ENCODE measurements at places on chromosomes 11 and 22.

- DNase-seq = no peak
Measured at GRCh38 chr11:44904261-44905020, 46.2 kb downstream of the TP53I11 start.

DNA sequence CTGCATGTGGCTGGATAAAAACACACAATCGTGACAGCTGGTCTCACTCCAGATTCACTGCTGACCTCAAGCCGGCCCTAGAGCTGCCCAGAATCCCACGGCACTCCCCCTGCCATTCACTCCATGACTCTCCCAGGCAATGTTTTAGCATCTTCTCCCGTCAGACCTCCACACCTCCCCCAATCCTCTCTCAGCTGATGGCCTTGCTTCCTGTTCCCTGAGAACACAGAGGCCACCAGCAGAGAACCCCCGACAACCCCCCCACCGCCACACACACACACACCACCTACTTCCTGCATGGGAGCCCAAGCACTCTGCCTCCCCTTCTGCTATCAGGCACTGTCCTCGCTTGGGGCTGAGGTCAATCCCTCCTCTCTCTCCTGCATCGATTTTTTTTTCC is 9.3 kb downstream of the TNKS1BP1 start:
- DNase-seq = no peak

- no peak for DNase-seq
Measured at GRCh38 chr11:80816454-80816847, 1375.6 kb upstream of the TENM4 start.

- DNase-seq = peak; percentile 69
Measured at GRCh38 chr11:110349138-110349996, 53.0 kb upstream of the RDX start.

GRCh38 chr11:38476808-38477575 is 1879.0 kb upstream of the RAG2 start:
- no peak for DNase-seq

DNA sequence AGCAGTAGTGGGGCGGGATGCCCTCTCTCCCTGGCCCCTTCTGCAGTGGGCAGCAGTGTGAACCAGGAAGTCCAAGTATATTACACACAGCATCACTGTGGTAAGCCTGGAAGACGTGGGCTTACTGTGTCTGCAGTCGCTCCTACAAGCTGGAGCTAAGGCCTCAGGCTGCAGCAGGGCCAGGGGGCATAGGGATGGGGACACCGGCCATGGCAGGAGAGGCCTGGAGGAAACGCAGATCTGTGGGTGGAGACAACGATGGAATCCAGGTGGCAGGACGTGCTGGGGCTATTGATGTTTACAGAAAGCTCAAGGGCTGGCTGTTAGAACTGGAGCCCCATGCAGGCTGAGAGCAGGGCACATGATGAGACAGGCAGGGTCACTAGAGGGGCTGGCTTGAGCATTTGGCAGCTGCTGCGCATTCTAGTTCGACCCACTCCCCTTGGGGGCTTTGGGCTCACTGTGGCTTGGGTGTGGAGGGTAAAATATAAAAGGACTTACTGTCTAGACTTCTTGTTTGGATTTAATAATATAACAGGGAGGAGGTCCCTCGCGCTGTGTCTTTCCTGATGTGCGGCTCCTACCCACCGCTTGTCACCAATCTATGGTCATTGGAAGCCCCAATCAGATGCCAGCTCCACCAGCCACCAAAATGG is 539.5 kb downstream of the TBC1D22A start:
- no peak for DNase-seq

GRCh38 chr22:35634015-35634414 is 14.2 kb upstream of the APOL6 start:
- DNase-seq = no peak

GRCh38 chr11:120302001-120302805 is 22.9 kb upstream of the TLCD5 start:
- no peak for DNase-seq

- DNase-seq = no peak
Measured at GRCh38 chr22:25395915-25396314, 168.6 kb upstream of the GRK3 start.

DNA sequence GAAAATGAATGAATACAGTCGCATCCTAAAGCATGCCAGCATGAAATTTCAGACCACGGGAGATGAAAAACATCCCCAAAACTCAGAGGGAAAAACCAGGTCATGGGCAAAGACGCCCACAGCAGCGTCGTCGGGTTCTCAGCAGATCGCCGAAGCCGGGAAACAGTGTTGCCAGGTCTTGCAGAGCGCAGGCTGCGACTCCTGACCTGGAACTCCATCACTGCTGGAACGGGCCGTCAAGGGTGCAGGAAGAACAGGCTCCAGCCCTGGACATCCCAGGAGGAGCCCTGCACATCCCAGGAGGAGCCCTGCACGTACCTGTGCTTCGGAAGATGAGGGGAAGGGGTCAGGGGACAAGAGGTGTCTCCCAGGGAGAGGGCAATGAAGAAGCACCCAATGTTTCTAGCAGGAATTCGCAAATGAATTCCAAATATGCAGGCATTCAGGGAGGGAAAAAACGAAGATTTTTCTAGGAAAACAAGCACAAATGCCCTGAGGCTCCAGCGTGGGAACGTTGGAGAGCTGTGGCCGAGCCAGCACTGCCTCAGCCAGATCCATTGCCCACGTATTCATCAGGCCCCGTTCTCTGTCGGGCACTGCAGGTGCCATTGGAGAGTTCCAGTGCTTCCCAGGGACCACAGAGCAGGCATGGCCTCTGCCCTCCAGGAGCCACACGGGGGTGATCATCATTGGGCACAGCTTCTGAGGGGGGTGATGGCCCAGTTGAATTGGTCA is 1110.4 kb downstream of the BRD1 start:
- DNase-seq = no peak

GRCh38 chr11:84012171-84012826 is 726.1 kb upstream of the CCDC90B start:
- DNase-seq = no peak

GRCh38 chr11:22763166-22763565 is 66.4 kb downstream of the SVIP start:
- DNase-seq = no peak

DNA sequence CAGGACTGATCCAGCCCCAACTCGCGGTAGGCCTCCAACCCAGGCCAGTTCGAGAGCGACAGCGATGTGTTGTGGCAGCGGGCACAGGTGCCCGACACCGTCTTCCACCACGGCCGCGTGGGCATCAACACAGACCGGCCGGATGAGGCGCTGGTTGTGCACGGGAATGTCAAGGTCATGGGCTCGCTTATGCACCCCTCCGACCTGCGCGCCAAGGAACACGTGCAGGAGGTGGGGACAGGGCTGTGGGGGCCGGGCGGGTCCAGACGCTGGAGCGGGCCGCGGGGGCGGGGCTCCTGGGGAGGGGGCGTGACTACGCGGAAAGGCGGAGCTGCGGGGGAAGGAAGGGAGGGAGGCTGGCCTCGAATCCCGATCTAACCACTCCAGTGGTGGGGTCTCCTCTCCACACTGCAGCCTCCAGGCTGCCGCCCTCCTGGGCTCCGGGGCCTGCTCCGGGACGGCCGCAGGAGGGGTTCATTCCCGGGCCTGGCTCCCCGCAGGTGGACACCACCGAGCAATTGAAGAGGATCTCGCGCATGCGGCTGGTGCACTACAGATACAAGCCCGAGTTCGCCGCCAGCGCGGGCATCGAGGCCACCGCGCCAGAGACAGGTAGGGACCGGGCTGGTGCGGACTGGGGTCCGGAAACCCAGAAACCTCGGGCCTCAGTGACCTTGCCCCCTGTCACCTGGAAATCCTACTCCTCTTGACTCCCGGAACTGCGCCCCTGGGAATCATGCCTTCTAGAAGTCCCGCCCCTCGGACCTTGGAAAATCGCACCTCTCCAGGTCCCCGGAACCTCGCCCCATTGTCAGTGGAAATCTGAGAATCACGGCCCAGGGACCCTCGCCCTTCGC is 14.9 kb downstream of the TMEM258 start:
- DNase-seq = peak; percentile 46

GRCh38 chr11:65958774-65959420 is 2.6 kb upstream of the SART1 start:
- DNase-seq = no peak

GRCh38 chr22:36846949-36847348 is 13.9 kb upstream of the NCF4 start:
- DNase-seq = no peak

DNA sequence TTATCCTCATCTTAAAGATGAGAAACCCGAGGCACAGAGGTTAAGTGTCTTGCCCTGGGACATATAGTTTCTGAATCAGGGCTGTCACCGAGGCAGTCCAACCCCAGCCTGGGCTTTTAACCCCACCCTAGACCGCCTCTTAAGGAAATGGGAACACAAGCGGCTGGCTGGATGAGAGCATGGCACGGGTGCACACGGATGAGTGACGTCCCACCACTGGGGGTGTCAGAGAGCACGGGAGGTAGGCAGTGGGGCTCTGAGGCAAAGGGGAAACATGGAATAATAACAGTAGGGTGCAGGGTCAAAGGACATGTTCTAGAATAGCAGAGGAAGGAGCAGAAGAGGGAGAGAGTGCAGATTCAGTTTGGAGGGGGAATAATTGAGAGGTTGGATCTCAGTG is 22.3 kb downstream of the PPFIBP2 start:
- DNase-seq = no peak

DNA sequence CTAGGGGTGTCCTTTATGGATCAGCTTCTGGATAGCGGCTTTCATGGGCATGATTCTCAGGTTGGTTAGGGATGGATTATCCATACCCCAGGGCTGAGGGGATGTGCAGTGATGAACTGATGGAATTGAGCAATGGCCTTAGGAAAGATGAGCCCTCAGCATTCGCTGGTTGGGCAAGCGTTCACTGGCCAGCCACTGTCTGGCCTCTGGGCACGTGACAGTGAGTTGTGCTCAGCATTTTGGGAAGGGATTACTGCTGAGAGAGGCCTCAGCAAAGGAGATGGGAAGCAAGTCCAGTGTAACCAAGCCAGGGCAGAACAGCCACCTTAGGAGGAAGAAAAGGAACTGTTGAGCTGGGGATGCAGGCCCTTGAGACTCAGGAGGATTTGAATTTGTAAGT is 17.4 kb downstream of the UBASH3B start:
- DNase-seq = no peak

DNA sequence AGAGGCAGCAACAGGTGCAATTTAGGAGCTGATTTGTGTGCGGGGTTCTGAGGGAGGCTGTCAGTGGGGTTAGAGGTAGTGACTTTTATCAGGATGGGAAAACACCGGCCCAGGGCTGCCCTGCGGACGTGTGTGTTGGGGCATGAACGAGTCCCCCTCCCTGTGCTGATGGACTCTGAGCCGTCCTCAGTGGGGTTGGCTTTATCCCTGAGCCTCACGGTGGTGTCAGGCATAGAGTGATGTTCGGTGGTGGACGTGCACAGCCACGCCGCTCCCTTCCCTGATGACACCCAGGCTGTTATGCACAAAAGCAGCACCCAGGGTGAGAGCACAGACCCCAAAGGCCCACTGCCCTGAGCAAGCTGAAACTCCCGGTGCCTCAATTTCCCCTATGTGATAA is 809.1 kb downstream of the BRD1 start:
- no peak for DNase-seq

DNA sequence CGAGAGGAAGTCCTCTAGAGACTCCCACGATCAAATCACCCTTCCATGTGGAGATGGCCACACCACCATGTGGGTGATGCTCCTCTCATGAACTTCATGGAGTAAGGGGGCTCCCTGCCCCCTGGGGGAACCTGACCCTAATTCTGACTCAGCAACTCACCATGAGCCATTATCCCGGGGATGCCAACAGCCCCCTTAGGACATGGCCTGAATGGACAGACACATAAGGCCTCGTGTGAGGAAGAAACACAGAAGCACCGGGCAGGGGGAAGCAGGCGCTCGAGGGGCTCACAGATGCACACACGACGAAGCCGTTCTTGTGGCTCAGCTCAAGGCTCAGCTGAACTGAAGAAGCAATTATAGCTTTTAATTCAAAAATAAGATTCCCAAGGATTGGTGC is 99.5 kb upstream of the BID start:
- DNase-seq = no peak

GRCh38 chr22:50002791-50003190 is 9.8 kb downstream of the IL17REL start:
- no peak for DNase-seq

DNA sequence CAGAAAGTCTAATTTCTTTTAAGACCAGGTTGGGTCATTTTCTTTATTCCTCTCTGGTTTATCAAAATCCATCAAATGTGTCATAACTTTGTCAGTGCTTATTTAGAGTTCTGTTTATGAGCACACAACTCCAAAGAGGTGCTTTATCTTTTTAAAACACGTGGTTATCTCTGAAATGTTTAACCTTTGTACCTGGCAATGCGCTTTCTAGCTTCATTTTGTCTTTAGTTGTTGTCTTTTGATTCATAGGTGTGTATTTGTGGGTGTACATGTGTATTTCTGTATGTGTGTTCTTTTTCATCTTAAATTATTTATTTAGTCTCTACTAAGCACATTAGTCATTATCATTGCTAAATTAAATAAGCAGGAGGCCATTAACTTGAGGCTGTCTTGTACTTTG is 251.4 kb downstream of the JRKL start:
- DNase-seq = no peak

DNA sequence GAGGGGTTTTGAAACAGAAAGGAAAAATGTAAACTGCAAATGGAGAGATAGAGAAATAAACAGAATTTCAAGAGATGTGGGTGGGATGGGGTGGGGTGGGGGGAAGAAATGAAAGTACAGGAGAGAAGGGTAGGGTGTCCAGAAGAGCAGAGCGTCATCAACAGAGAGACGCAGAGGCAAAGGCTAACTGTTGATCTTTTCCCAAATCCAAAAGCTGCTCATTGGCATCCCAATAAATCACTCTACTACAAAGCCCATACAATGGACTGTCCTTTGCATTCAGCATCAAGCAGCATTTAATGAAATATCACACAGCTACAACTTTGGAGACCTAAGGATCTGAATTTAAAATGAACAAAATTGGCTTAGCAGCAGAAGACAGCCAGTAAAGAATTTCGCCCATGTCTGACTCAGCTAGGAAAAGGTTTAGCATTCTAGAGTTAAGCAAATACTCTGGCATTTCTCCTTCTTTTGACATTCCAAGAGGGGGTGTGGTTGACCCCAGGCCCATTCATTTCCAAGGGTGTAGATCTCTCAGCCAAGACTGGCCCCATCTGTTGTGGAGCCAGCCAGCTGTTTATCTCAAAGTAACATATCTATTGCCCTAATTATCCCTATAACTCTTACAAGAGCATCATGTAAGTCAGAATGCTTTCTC is 1.5 kb downstream of the RAB30 start:
- DNase-seq = no peak

GRCh38 chr11:11178671-11179638 is 174.1 kb downstream of the CSNK2A3 start:
- DNase-seq = no peak

DNA sequence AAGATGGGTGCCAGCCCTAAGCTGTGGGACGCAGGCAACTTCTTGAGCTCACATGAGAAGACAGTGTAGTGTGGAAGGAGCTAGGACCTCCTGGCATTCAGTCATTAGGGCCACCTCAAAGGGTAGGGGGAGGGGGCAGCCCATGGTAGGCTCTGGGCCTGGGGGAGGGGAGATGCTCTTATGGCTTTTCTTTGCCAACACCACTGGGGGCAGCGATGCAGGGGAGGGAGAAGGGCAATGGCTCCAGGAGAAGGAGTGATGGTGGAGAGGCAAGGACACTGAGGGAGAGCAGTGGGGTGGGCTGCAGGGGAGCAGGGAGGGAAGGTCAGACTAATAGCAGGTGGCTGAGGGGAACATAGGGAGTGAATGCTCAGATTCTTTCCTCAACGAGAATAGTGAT is 63.3 kb upstream of the SUSD2 start:
- no peak for DNase-seq

Measured in stimulated activated CD4-positive, alpha-beta T cell treated with anti-CD3 and anti-CD28 coated beads, Interleukin-2, amount 100 ng/mL, for 48 hours (primary cell).